ENCODE measurements at places on chromosomes 13 and 19.

DNA sequence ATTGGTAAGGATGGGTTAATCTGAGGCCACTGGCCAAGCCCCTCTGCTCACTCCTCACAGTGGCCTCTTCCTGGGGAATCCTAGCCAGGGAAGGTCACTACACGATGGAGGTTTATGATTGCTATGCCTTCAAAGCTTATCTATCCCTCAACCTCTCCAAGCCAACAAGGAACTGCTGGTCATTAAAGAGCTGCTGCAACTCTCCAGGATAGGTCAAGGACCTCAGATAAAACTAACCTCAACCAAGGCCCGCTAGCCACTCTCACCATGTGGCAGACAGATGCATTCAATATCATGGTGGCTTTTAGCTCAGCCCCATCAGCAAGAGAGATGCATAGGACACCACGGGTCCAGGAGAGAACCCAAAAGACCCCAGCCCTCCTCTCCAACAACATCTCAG is 71.6 kb downstream of the SERTM1 start:
- no peak for DNase-seq

- DNase-seq: no peak
These were observed 40.4 kb downstream of the MLLT1 start for GRCh38 chr19:6239401-6239844.

- DNase-seq: no peak
These were observed 808.0 kb upstream of the PRR20A start for GRCh38 chr13:56332671-56333070.

DNA sequence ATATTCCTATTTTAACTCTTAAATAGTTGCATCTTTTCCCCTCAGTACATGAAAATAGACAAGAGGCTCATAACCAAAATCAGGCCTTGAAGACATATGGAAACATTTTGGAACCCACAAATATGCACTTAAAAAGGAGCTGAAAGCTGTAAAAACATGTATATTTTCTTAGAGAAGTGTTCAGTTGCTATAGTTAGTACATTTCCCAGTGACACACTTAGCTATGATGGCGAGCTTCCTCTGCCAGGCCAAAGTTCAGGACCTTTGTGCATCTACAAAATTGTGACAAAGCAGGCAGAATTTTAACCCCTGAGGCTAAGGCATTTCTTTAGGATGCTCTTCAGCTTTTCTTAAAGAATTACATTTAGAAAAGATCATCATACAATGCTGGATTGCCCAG is 54.5 kb downstream of the RCBTB2 start:
- no peak for DNase-seq

DNA sequence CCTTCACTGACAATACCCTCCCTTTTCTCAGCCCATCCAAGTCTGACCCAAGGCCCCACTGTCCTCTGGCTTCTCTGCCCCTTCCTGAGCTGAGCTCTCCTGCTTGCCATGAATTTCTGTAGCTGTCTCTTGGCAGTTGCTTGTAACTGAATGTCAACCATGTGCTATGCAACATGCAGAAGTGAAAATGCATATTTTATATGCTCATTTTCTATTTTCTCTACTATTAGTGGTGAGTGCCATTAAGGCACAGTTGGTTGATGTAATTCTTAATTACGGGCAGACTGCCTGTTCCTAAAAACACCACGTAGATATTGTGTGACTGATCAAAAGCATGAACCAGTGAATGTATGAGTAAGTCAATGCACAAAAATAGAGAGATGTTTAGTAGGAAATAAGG is 29.6 kb downstream of the TNFSF11 start:
- DNase-seq: no peak

DNA sequence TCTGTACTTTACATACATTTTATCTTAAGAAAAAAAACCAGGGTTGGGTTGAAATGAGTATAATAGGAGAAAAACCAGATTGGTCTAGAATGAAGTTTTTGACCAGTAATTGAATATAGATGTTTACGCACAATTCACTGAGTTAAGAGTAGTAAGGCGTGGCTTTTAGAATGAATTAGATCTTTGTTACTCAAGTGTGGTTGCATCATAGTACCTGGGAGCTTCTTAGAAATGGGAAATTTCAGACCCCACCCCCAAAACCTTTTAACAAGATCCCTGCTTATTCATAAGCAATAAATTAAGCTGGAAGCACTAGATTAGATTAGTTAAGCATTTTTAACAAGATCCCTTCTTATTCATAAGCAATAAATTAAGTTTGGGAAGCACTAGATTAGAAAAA is 28.7 kb upstream of the LMO7 start:
- no peak for DNase-seq

DNA sequence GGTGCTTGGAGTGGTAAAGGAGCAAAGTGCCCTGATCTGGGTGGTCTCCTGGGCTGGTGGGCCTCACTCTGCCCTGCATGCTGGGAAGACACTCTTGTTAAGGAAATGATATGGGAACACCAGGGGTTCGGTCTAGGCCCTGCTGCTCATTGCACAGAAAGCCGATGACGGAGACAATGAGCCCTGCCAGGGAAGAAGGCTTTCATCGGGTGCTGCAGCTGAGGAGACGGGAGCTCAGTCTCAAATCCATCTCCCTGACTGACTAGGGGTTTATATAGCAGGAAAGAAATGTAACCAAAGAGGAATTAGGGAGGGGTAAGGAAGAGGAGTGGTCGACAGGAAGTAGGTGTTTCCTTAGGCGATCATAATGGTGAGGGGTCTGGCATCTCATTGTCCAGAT is 253.4 kb downstream of the TEX29 start:
- DNase-seq: no peak
